WTC11 (cell line): ENCODE measurements at places on chromosomes 5 and 9. TPM values are rescaled to one million over a fixed set of nuclear protein-coding genes. Genes with fewer than 3 reads are reported as not detected.

DNA sequence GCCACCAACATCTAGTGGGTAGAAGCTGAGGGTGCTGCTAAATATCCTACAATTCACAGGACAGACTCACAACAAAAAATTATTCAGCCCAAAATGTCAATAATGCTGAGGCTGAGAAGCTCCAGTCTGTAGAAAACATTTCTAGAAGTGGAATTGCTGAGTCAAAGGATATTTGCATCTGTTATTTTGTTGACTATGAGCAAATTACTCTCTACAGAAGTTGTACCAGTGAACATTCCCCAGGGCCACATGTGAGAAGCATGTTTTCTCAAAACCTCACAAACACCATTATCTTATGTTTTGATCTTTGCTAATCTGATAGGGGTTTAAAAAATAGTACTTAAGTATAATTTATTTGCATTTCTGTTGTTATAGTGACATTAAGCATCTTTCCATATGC is 15.4 kb downstream of the ITK start:
- H3K27ac ChIP-seq: no peak overlapping the region
- H3K4me3 ChIP-seq: no peak overlapping the region
- no peaks in the 10 kb centered on the region for H3K4me1 ChIP-seq
- peaks cover 5% of the 10 kb centered on the region for H3K27me3 ChIP-seq
- H3K36me3 ChIP-seq: no peaks in the 10 kb centered on the region
- DNase-seq: no peak

DNA sequence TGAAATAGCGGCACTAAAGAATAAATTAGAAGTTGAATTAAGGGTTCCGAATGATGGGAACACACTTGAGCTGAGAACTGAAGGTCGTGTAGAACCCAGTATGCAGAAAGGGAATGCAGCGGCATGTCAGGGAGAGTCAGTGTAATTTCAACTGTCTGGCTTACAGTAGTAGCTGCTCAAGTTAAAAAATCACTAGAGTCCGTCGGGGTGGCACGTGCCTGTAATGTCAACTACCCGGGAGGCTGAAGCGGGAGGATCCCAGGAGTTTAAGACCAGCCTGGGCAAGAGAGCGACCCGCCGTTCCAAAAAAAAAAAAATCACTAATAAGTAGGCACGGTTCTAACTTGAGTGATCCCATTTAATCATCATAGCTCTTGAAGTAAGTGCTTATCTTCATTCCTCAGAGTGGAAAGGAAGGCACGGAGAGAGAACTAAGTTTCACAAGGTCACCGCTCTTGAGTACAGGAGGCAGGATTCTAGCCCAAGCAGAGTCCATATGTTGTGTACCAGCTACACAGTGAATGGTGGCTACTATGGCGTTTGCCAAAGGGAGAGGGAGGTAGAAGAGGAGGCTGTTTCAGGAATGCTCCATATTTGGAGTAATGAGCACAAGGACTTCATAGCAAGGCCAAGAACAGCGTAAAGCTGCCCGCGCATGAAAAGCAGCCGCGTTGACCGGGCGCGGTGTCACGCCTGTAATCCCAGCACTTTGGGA is 831 bp downstream of the RMRP start:
- peak overlapping the region; percentile 73 for H3K4me3 ChIP-seq
- peaks cover 24% of the 10 kb centered on the region for H3K36me3 ChIP-seq
- DNase-seq: no peak
- H3K27me3 ChIP-seq: peaks cover 23% of the 10 kb centered on the region
- peak overlapping the region; percentile 100 for H3K27ac ChIP-seq

GRCh38 chr9:78213712-78214111 is 22.2 kb upstream of the CEP78 start:
- no peak overlapping the region for H3K27ac ChIP-seq
- H3K4me3 ChIP-seq: no peak overlapping the region
- DNase-seq: no peak
- H3K36me3 ChIP-seq: no peaks in the 10 kb centered on the region
- H3K4me1 ChIP-seq: peaks cover 5% of the 10 kb centered on the region
- no peaks in the 10 kb centered on the region; the same call in 1 of the 2 replicates for H3K27me3 ChIP-seq

The TGFBR1 gene
- 39.0 to 44.6 TPM (median 42.4 TPM) in 3 replicates for total RNA-seq

- no peaks in the 10 kb centered on the region for H3K4me1 ChIP-seq
- no peak overlapping the region for H3K4me3 ChIP-seq
- DNase-seq: no peak
- H3K27ac ChIP-seq: no peak overlapping the region
- peaks cover 18% of the 10 kb centered on the region for H3K27me3 ChIP-seq
Measured at GRCh38 chr5:135158314-135158697, 124.3 kb upstream of the PITX1 start.

DNA sequence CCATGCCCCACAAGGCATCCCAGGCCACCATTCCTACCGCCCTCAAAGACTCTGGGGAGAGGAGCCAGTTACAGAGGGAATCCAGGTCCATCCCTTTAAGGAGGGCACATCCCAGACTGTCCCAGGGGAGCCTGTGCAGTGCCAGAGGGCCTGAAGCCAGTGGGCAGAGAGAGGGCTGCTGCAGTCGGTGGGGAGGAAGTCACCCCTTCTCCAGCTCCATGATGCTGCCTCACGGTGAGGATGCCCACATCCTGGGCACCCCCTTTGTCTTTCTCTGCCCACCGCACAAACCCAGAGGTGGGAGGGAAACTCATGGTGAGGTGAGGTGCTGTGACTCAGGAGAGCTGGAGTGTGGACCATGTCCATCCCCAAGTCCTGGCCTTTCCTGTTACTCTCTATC is 26.2 kb upstream of the ANKRD33B start:
- H3K4me3 ChIP-seq: no peak overlapping the region
- no peak overlapping the region for H3K27ac ChIP-seq
- H3K36me3 ChIP-seq: no peaks in the 10 kb centered on the region
- peaks cover 8% of the 10 kb centered on the region for H3K4me1 ChIP-seq
- H3K27me3 ChIP-seq: peaks cover 2% of the 10 kb centered on the region; the same call in 1 of the 2 replicates

DNA sequence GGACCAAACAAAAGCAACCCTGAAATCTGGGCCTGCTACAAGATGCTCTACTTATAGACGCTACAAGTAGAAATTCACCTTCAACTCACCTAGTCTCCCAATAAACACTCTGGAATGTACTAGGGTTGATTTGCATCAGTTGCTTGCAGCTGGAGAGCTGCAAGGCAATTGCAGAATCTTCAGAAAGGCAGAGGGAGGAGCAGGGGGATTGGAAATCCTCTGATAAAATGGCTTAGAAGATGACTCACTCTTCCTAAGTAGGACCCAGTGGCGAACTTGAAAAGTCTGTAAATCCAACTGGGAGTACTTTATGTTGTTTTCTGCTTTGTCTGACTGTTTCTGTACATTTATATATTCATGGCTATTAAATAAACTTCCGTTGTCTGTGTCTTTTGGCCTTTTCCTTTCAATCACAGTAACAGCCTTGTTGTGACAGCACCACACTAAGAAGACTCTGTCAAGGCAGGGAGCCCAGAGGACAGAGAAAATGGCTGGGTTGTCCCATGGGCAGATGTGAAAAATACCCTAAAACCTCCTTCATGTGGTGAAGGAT is 14.7 kb upstream of the MLLT3 start:
- peaks cover 30% of the 10 kb centered on the region for H3K4me1 ChIP-seq
- no peak for DNase-seq
- H3K27ac ChIP-seq: peak overlapping the region; percentile 61; the same call in 1 of the 2 replicates
- no peaks in the 10 kb centered on the region for H3K27me3 ChIP-seq
- no peak overlapping the region for H3K4me3 ChIP-seq

DNA sequence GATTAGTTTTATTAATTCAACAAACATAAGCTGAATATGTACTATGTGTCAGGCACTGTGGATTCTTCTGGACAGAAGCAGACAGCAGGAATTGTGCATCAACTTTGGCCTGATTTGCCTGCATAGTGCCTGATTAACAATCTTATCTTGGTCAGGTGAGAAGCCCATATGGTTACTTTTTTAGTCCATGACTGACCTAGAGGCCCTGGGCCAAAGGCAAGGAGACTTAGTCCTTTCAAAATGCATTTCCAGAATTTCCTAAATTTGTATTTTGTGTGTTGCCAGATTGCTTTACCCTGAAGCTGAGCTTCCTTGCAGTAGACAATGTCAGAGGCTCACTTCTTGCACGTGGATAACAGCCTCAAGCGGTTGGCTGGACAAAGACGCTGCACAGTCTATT is 286.7 kb downstream of the SPOCK1 start:
- H3K27me3 ChIP-seq: no peaks in the 10 kb centered on the region
- no peak for DNase-seq
- H3K27ac ChIP-seq: no peak overlapping the region
- no peak overlapping the region for H3K4me3 ChIP-seq
- no peaks in the 10 kb centered on the region for H3K4me1 ChIP-seq

DNA sequence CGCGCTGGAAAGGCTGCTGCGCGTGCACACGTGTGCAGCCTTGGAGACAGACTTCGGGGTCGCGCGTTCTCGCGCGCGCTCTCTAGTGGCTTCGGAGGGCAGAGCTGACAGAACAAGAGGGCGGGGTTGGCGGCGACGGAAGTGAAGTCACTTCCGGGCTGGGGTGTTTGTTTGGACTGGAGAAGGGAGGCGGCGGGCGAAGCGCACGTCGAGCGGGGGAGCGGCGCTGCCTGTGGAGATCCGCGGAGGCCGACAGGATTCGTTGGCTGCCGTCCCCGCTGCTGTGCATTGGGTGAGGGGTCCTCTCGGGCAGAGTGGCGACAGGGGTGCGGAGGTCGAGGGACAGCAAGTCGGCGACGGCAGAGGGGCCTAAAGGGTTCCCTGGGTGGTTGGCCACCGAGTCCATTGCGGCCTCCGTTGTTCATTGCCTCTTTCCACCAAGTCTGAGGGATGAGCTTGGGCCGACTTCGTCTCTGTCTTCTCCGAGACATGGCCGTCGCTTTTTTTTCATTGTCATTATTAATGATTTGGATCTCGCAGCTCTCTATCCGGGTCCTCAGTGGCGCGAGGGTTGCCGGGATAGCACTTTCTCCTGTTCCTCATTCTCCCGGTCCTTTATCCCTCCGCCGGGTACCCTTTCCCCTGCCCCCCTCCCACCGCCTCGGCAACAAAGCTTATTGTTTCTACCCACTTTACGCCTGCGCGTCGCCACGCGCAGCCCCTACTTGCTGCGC is at the start of gene PAIP2:
Gene PAIP2, plus strand, starts transcription at position 166 of the 734 bp plus-strand sequence. CDS start 21,931 bp downstream, outside the sequence.
- H3K4me3 ChIP-seq: peak within 1 kb of the TSS; percentile 97
- H3K27me3 ChIP-seq: no peaks in the 10 kb centered on the region
- peak within 1 kb of the TSS; percentile 99 for H3K27ac ChIP-seq
- H3K36me3 ChIP-seq: peaks cover 31% of the 10 kb centered on the region

- no peaks in the 10 kb centered on the region; the same call in 1 of the 2 replicates for H3K36me3 ChIP-seq
- 0 out of 2 replicates have a peak overlapping the region, but pooled peaks have one; percentile 51 for H3K27ac ChIP-seq
- peak; percentile 43 for DNase-seq
- peaks cover 63% of the 10 kb centered on the region for H3K4me1 ChIP-seq
- H3K4me3 ChIP-seq: no peak overlapping the region
Measured at GRCh38 chr5:123879071-123879470, 367.1 kb downstream of the CSNK1G3 start.

DNA sequence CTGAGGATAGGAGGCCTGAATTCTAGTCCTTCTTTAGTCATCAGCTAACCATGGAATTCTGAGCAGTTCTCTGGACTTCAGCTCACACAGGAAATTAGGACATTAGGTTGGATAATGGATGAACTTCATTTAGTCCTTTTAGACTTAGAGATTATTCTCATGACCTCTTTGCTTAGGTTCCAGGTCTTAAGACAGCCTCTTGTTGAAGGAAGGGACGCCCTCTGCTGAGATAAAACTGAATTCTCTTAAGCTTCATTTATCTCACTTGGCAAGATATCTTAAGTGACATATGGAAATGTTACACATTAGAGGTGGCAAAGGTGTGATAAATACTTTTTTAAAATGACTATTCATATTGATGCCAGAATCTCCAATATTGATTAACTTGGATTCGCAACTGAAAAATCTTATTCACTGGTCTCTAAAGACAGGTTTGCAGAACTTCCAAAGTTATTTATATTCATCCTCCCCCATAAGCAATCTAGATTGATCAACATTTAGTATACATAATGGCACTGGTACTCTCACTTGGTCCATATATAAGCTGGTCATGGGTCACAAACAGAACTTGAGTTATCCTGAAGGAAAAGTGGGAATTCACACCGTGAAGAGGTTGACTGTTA is 16.9 kb upstream of the ZNF366 start:
- H3K27me3 ChIP-seq: no peaks in the 10 kb centered on the region
- H3K4me3 ChIP-seq: no peak overlapping the region
- H3K4me1 ChIP-seq: no peaks in the 10 kb centered on the region
- peaks cover 6% of the 10 kb centered on the region; the same call in 1 of the 2 replicates for H3K36me3 ChIP-seq
- DNase-seq: no peak

DNA sequence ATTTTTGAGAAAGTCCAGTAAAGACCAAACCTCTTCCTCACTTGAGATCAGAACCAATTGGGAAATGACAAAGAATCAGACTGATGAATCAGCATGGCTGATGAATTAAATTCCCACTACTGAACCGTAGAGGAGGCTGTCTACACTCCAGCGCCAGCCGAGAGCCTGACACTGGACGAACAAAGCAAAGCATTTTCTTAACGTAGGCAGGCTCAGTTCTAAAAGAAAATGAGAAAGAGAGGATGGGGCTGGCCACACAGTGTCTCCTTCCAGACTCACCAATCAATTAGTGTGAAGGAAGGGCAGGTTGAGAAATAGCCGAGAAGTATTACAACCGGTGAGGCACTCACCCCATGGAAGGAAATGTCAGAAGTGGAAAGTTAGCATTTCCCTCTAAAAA is 49.4 kb downstream of the ITGA1 start:
- H3K27ac ChIP-seq: no peak overlapping the region
- no peaks in the 10 kb centered on the region for H3K36me3 ChIP-seq
- no peaks in the 10 kb centered on the region for H3K4me1 ChIP-seq
- H3K4me3 ChIP-seq: no peak overlapping the region

The ADAMTS13 gene
- total RNA-seq: 12.0 to 16.4 TPM (median 15.9 TPM) in 3 replicates

DNA sequence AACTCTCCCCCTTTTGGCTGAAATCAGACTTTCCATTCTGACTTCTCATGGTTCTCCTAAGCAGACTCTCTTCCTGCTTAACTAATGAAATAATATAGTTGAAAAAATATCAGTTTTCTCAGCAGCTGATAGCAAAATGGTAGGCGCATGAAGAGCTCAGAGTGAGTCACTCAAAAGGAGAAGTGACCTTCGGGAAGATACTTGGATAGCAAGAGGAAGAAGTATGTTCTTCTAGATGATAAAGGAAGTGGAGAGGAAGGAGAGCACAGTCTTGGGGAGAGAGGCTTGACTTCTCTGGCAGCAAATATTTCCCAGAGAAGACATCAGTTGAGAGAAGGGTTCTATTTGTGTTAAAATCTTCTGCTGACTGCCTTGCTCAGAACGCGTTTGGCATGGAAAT is 101.5 kb downstream of the TAF11L14 start:
- no peak for DNase-seq
- H3K4me3 ChIP-seq: no peak overlapping the region
- H3K4me1 ChIP-seq: no peaks in the 10 kb centered on the region
- H3K27me3 ChIP-seq: no peaks in the 10 kb centered on the region
- no peaks in the 10 kb centered on the region for H3K36me3 ChIP-seq

The ANKRD20A1 gene
- 0.27 to 0.37 TPM in 2 of 3 replicates, not detected in the other for total RNA-seq

- H3K27ac ChIP-seq: no peak overlapping the region
- H3K4me3 ChIP-seq: no peak overlapping the region
- no peaks in the 10 kb centered on the region for H3K4me1 ChIP-seq
- no peaks in the 10 kb centered on the region for H3K36me3 ChIP-seq
- no peaks in the 10 kb centered on the region for H3K27me3 ChIP-seq
Measured at GRCh38 chr5:159449925-159450324, 119.6 kb upstream of the IL12B start.

DNA sequence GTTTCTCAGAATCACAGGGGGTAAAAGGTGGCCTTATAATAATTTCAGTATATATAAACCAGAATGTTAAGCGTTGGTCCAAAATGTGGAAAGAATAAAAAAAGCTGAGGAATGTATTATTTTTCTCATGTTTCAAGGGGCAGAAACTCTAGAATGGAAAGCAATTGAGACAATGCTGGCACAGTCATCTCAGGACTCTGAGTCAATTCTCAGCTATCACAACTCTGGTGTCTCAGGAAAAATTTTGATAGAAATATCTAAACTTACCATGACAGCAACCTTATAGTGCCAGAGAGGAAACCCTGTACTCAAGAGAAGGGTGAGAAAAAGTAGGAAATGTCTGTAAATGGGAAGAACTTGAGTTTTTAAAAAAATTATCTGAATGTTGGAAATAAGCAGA is 1189.4 kb upstream of the NUDT12 start:
- H3K27me3 ChIP-seq: no peaks in the 10 kb centered on the region
- peaks cover 19% of the 10 kb centered on the region for H3K4me1 ChIP-seq
- H3K36me3 ChIP-seq: peaks cover 13% of the 10 kb centered on the region
- DNase-seq: no peak
